ENCODE measurements at places on chromosomes 12 and 14.

DNA sequence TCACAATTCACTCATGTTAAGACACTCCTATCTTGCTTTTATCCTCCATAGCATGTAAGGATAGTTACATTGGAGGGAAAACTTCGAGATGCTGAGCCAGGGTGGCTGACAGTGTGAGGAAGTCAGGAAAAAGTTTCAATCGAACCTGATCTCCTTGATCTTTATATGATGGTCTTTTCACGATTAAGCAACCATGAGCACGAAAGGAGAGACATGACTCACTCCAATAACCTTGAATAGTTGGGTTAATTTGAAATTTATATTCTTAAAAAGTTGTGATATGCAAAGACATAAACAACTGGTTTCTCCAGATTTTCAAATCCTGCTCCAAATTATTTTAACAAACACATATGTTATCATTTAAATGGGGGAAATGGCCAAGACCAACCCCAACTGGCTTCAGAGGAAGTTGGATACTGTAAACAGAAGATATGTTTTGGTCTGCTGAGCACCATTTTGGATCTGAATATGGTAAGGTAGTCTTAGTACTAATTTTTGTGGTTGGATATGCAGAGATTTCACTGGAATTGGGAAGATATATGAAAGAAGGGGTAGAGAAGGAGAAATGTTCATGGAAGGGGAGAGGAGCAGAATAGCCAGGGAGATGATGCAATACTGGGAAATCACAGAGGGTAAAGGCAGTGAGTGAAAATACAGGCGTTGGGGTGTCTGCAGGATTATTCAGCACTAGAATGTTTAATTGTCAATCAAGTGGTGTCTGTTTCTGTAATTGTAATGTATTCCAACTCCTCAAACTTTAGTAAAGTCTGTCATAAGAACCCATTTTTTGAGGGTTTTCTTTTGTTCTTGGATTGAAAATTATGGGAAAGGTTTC, 185.2 kb upstream of the SLC38A2 start:
- peak; percentile 72 for DNase-seq

- no peak for DNase-seq
These were observed 107.3 kb downstream of the ZFP36L1 start for GRCh38 chr14:68685419-68686204.

GRCh38 chr12:27635349-27635972, 60.8 kb upstream of the REP15 start:
- peak; percentile 71 for DNase-seq

- no peak for DNase-seq
These were observed 33.7 kb upstream of the SCAF11 start for GRCh38 chr12:46024099-46024498.

GRCh38 chr12:13451776-13452175, 255.2 kb downstream of the EMP1 start:
- no peak for DNase-seq

DNA sequence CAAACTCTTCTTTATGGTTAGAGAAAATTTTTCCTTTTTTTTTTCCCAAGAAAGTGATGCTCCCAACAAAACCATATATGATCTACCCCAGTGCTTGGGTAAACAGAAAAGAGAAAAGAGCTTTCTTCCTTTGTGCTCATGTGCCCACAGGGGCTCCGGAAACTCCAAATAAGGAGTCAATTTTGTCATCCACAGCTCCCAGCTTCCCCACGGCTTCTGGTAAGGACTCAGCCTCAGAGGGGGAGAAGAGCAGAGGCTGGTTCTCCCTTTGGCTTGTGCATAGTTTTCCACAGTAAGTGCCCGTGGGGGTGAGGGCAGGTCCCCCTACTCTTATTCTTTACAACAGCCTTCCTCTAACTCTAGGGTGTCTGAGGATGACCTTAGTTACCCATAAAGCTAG, 13.3 kb upstream of the RGS6 start:
- DNase-seq = no peak

- DNase-seq = peak; percentile 62
These were observed 1.4 kb downstream of the AKT1 start for GRCh38 chr14:104794099-104794498.

DNA sequence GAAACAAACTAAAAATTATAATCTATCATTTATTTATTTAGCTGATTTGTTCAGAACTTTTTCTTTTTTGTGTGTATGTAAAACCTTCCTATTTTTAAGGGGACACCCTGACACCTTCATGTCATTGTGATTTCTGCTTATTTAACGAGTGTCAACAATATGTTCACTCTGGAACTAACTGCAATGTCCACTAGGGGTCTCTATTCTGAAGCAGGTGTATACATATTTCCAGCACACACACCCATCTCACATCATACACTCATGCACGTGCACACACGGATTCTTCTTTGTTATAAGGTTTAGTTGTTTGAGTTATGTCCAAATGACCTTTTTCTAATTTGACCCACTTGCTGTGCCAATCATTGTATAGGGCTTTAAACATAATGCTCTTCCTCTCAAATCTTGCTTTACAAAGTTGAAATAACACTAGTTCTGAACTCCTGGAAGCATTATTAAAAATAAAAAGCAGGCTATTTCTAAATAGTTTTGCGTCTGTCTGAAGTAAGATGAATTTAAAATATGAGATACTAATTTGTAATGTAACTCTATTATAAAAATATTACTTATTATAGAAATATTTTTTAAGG, 15.5 kb downstream of the E2F7 start:
- DNase-seq = peak; percentile 54

- DNase-seq = no peak
These were observed 50.4 kb downstream of the ITPK1 start for GRCh38 chr14:93065272-93065730.

GRCh38 chr12:131529196-131530040, 181.5 kb upstream of the SFSWAP start:
- DNase-seq = no peak

- no peak for DNase-seq
These were observed 38.0 kb upstream of the BDKRB2 start for GRCh38 chr14:96166461-96167223.

DNA sequence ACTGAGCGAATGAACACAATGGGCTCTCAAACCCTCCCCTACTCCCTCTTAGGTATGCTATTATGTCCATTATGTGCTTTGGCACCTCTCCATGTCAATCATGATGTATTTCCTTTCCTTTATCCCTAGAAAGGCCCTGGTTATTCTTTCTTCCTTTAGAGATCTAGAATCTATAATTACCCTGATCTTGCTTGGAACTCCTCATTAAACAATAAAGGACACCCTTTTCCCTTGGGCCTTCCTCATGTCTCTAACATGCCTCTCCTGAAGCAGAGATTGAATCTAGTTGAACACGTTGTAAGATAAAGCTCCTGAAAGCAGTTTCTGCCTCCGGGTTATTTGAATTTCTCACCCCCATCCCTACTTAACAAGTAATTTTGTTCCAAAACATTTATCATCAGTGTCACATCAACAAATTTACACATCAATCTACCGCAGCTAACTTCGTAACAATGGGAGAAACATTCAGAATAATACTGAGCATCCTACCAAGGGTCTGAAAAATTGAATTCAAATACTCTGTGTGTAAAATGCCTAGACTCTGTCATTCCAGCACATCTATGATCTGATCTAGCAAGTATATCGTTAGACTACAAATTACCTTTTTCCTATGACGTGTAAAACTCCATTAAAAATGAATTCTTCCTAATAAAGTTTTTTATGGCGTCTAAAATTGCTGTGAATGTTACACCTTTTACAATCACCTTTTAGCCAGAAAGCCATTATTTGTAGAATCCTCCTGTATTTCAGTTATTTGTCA, 5.4 kb downstream of the USP44 start:
- DNase-seq = no peak

GRCh38 chr12:80099259-80099658, at the start of gene OTOGL:
Gene OTOGL, plus strand, starts transcription at chr12:80099537. Its CDS starts 109,895 bp downstream, at chr12:80209432.
- DNase-seq = no peak

- DNase-seq = no peak
These were observed 194.0 kb upstream of the SLC16A7 start for GRCh38 chr12:59401862-59402261.
